NCI-H1436 treated with DMSO at 0.1 percent for 48 hours (cell line): ENCODE measurements at places on chromosomes 12 and 14.

DNA sequence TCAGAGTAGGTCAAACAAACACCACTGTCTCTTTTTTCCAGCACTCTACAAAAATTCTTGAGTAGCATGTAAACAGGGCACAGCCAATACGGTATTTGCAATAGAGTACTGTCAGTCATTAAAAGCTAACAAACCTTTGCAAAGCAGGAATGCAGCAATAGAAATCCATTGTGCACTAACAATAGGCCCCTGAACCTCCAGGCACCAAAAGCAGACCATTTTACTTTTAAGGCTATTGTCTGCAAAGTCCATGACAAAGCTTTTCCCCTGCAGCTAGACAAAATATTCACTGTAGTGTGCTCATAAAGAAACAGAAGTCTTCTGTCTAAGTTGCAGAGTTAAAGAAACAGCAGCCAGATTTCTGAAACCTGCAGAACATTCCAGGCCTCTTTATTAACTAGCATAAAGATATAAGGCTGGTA, 191.9 kb downstream of the SOX5 start:
- no peak for DNase-seq

DNA sequence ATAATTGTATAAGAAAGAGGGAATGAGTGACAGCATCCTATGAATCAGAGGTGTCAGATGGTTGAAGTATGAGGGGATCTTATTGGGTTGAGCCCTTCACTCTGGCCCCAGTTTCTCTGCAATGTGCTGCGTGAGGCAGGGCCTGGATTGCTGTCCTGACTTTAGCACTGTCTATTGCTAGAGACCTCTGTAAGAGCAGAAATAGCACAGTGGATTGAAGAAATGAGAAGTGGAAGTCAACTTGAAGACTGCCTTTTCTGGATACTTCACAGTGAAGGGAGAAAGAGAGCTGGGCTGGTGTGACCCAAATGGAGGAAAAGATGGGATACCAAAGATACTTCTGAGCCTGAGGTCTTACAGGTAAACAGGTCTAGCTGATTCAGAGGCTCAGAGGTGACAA, 5.8 kb downstream of the ASCL4 start:
- no peak for DNase-seq

GRCh38 chr14:100679707-100680438, 46.8 kb upstream of the DLK1 start:
- DNase-seq = no peak

- no peak for DNase-seq
These were observed 38.8 kb downstream of the NOPCHAP1 start for GRCh38 chr12:105024928-105025327.
